ENCODE measurements at places on chromosomes 16 and 17.

DNA sequence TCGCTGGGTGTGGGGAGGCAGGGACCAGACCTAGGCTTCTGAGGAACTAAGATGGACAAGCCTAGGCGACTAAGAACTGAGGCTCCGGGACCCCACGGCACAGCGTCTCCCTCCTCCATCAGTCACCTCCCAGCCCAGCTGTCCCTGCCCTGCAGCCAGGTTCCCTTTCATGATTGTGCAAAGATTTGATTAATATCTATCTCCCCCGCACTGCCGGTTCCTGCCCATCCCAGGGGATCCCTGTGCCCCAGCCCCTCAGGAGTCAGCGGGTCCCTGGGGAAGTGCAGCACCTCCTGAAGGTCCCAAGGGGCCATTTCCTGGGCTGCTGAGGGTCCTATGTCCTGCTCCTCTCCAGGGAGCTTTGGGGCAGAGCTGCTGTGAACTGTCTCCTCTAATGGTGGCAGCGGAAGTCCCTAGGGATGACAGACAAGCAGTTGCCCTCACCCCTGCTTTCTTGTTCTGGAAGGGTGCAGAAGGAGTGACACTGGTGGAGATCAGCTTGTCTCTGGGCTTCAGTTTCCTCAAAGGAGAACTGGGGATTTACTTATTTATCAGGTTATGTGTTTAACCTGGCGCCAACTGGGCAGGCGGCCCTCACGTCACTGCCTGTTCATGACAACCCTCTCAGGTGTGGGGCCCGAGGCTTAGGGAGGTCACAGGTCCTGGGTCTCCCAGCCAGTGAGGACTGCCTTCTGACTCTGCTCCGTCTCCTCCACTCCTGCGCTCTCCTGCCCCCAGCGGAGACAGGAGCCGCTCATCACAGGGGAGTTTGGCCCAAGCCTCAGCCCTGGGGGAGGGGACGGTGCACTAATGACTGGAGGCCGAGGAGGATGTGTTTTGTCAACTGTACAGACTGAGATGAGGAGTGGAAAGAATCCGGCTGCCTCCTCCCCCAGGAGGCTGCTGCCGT lies 1.9 kb upstream of the C16orf74 start:
- DNase-seq, result peak; percentile 68

- no peak for DNase-seq
These were observed 97.6 kb upstream of the FAM20A start for GRCh38 chr17:68698746-68699145.

DNA sequence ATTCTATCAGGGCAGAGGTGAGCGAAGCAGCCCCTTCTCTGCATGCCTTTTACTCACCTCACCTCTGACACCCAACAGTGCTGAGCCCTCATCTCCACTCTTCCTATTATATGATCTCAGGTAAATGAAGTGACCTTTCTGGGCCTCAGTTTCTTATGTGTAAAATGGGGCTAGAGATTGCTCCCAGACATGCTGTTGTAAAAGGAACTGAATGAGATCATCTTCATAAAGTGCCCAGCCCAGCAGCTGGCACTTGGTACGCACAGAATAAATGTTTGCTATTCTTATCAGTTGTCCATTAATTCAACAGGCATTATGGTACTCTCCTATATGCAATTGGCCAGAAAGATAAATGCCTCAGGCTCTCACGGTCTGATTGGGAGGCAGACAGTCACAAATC lies 4.5 kb upstream of the GALK1 start:
- no peak for DNase-seq

DNA sequence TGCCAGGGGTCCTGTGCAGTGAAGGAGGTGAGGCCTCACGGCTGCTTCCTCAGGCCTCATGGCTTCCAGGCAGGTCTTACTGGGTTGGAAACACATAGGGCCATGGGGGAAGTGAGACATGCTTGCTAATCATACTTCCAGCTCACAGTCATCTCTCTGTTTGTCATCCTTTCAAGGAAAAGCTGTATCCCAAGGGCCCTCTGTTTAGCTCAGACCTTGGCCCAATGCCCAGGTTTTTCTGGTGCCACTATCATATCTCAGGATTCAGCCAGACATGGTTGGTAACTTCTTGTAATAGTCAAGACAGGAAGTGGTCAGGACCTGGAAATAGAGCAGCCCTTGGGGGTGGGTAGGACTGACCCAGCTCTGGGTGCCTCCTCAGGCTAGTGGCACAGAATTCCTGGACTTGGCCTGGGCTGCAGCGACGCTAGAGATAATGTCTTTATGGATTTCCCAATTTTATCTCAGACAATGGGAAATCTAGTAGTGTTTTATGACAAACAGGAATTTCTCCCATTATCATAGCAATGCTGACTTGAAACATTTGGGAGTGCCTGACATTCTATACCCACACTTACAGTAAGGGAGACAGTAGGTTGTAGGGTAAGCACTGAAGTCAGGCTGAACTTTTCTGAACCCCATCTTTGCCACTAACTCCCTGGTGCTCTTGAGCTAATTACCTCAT lies 13.5 kb upstream of the ITGB3 start:
- peak; percentile 98 for DNase-seq

GRCh38 chr17:13385481-13385911 lies 216.2 kb downstream of the HS3ST3A1 start:
- DNase-seq, result peak; percentile 29

DNA sequence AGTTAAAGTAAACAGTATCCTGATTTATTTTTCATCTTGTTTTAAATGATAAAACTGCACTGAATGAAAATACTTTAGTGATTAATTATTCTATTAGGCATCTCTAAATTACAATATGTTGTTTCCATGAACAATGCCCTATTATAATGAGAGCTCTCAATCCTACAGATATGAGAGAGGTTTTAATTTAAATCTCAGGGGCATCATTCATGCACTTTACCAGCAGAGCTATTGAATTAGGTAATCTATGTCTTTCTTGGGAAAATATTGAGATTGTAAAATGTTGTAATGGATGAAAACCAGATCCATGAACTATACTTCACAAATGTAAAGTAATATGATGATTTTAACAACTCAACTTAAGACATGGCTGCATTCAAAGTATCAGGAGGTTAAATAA lies 103.8 kb downstream of the ADAMTS18 start:
- DNase-seq, result no peak

GRCh38 chr17:50130559-50131305 lies 772 bp upstream of the SAMD14 start:
- no peak for DNase-seq

- no peak for DNase-seq
These were observed 3.3 kb downstream of the CDK3 start for GRCh38 chr17:76003915-76004314.

DNA sequence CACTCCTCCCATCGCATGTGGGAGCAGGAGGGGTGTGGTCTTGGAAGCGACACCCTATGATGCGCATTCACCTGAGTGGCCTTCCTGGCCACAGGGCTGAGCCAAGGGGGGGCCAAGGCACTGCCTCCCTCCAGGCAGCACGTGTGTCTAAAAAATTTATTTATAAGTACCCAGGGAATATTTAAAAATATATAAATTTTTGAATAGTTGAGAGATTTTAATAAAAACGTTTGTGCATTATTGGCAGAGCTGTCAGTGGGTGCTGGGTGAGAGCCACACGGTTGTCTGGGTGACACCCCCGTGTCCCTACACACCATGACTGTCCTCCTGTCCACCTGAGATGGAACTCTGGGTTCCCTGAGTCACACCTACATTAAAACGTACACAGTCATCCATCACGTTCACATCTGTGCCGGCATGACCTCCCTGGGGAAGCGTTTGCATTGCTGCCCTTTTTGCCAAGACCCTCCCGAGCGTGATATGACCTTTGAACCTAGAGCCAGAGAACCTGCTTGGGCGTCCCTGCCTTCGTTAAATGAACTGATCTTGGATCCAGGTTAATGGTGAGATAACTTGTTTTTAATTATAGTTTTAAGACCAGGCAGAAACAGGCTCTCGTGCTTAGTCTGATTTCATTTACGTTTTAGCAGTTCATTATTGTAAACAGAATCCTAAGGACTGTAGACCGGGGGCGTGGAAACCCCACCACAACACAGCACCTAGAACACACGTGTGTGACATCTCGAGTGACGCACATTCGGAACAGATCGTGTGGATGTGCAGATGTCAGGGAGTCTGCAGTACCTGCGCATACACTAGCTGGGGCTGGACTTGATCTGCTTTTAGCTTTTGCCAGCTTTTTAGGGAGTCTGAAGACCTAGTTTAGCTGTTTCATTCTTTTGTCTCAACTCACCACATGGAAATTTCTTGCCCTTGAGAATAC lies 192.8 kb upstream of the CHMP6 start:
- no peak for DNase-seq

- DNase-seq, result peak; percentile 29
These were observed 39.3 kb downstream of the MSI2 start for GRCh38 chr17:57295526-57296023.

DNA sequence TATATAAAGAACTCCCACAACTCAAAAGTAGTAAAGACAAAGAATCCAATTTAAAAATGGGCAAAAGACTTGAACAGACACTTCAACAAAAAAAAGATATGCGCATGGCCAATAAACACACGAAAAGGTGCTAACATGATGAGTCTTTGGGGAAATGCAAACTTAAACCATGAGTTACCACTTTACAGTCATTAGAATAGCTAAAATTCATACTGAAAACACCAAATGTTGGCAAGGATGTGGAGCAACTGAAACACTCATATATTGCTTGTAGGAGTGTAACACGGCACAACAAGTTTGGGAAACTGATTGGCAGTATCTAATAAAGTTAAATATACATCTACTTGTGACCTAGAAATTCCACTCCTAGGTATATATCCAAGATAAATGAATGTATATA lies 3.0 kb upstream of the PIK3R5 start:
- no peak for DNase-seq

GRCh38 chr16:12092544-12092921 lies 116.0 kb downstream of the SNX29 start:
- DNase-seq, result peak; percentile 65

GRCh38 chr16:65950211-65950610 lies 416.3 kb upstream of the CDH5 start:
- DNase-seq, result peak; percentile 8

DNA sequence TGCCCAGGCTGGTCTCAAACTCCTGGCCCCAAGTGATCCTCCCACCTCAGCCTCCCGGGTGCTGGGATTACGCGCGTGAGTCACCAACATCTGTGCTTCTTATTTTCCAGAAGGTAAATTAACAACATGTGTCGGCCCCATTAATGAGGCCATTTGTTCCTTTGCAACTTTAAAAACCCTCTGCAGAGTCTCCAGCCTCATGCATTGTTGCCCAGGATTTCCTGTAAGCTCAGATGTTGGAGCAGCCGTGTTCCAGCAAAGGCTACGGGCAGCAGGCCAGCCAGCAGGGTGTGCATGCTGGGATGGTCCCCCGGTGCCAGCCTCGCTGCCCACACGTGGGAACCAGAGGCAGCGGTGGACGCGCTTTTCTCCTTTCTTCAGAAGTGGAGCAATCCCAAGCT lies 19.1 kb upstream of the HEXD start:
- peak; percentile 93 for DNase-seq

DNA sequence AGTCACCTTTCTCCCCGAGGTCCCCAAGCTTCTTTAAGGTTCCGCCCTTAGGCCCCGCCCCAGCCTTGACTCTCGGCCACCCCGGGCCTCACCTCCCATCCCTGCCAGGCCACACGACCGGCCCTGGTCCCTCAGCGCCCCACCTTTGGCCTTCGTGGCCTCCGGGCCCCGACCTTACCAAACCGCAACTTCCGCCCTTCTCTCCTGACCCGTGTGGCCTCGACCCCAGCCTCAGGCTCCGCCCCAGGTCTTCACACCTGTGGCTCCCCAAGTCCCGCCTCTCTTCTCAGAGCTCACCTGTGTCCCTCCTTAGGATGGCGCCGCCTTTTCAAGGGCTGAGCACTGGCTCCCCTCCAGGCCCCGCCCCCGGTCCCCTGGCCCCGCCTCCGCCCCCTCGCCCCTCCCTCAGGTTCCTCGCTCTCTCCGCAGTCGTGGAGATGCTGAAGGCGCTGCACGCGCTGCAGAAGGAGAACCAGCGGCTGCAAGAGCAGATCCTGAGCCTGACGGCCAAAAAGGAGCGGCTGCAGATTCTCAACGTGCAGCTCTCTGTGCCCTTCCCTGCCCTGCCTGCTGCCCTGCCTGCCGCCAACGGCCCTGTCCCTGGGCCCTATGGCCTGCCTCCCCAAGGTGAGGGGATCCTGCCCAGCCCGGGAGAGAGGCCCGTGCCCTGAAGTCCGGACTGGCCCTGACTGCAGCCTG lies 10.0 kb upstream of the CISD3 start:
- DNase-seq, result no peak

- no peak for DNase-seq
These were observed 16.8 kb downstream of the LGALS9 start for GRCh38 chr17:27647765-27648164.

DNA sequence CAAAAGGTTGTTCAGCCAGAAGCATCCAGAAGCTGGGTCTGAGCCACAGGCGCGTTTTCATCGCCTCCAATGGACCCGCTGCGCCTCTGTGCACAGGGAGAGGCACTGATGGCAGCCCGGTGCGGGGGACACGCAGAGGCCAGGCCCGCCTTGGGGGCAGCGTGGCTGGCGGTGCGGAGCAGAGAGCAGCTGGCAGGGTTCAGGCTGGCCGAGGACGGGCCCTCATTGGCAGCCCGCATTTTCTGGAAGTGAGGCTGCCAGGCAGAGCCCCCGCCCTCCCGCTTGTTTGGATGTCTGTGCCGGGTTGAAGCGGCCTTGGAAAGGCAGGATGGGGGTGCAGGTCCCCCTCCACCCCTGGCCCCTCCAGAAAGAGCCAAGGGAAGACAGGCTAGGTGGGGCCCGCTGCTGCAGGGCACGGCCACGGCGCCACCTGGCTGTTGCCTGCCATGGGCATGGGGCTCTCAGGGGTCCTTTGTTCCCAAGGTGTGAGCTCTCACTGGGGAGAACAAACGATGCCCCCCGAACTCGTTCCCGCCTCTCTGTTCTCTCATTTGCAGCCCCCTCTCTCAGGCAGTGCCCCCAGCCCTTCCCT lies 18.8 kb downstream of the GSE1 start:
- no peak for DNase-seq

DNA sequence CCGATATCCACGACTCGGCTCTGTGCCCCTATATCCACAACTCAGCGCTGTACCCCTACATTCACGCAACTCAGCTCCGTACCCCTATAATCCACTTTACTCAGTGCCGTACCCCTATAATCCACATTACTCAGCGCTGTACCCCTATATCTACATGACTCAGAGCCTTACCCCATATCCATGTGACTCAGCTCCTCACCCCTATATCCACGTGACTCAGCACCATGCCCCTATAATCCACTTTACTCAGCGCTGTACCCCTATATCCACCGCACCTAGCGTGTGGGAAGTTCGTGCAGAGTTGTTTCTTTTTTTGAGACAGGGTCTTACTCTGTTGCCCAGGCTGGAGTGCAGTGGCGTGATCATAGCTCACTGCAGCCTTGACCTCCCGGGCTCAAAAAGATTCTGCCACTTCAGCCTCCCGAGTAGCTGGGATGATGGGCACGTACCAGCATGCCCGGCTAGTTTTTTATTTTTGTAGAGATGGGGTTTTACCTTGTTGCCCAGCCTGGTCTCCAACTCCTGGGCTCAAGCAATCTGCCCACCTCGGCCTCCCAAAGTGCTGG lies 17.4 kb downstream of the CYB5D2 start:
- no peak for DNase-seq
